Foreskin melanocyte (primary cell): ENCODE measurements at places on chromosomes 12 and 14.
A peak's percentile ranks its signal among the peaks of the same experiment; 100 is the strongest.

- DNase-seq = peak; percentile 49
Measured at GRCh38 chr12:15754233-15754632, 35.0 kb downstream of the EPS8 start.

- DNase-seq = no peak
Measured at GRCh38 chr12:111034886-111035577, 114.7 kb upstream of the MYL2 start.

- DNase-seq = no peak
Measured at GRCh38 chr12:107600581-107601144, 84.9 kb upstream of the PWP1 start.

DNA sequence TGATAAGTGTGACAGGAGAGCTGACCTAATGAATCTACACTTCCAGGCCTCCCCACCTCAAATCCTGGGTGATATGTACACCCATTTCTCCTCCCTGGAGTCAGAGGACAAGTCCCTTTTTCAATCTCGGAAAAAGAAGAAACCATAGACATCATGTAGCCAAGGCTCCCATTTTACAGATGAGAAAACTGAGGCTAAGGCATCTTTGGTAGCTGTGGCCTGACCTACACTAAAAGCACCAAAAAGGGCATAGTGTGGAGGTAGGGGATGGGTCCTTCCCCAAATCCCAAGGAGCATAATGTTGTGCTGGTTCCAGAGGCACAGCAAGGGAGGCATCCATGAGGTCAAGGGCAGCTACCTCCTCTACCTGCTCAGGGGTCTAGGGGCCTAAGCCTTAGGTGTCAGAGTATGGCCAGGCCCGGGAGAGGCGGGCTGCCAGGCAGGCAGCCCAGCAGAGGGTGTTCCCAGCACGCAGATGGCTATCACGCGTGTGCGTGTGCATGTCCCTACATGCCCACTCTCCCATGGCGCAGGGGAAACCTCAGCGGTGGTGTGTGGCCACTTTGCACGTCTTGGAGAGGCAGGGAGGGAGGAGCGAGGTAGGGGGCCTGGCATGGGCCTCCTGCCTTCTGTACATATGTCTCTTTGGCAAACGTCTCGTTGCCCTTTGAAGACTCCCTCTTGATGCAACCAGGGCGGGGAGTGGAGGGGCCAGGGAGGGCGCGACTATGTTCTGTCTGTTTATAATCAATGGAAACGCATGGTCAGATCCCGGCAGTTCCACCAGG lies 2.5 kb downstream of the PGF start:
- no peak for DNase-seq
